ENCODE measurements at places on chromosomes 6 and 20.

DNA sequence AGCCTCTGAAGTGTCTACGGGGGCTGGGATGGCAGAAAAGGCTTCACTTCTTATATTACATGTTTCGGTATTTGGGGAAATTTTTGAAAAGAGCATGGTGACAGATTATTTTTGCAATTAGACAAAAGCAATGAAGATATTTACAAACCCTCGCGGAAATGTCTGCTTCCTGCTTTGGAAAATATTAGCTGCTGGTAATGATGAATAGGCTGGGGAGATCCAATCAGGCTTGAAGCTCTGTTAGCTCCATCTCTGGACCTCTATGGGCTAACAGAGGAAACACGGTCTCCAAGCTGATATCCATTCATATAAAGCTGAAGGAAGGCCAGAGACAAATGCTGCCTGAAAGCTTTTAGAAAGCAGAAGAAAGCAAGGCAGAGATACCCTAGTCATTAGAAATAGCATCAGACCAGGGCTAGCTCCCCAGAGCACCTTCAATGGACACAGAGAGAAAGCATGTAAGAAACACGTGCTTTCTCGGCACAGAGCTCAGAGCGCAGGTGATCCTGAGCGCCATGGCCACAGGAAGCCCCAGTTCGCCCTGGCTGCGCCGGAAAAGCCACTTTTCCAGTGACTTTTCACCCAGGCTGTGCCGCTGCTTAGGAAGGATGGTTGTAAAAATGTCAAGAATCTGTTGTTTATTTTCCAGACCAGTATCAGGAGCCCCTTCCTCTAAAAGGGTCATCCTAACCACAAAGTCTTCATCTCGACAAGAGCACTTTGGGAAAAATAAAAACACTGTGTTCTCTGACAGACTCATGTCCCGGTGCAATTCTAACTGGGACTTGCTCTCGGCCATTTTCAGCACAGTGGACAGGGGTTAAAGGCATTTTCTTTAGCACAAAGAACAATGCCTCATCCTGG is 68.5 kb upstream of the NFATC2 start:
- DNase-seq, result no peak

- DNase-seq, result no peak
These were observed 31.0 kb downstream of the TXNDC5 start for GRCh38 chr6:7879579-7879978.

GRCh38 chr20:58715391-58715800 is 22.8 kb downstream of the NPEPL1 start:
- no peak for DNase-seq

- DNase-seq, result no peak
These were observed 6.0 kb downstream of the MMP24OS start for GRCh38 chr20:35271904-35272303.

DNA sequence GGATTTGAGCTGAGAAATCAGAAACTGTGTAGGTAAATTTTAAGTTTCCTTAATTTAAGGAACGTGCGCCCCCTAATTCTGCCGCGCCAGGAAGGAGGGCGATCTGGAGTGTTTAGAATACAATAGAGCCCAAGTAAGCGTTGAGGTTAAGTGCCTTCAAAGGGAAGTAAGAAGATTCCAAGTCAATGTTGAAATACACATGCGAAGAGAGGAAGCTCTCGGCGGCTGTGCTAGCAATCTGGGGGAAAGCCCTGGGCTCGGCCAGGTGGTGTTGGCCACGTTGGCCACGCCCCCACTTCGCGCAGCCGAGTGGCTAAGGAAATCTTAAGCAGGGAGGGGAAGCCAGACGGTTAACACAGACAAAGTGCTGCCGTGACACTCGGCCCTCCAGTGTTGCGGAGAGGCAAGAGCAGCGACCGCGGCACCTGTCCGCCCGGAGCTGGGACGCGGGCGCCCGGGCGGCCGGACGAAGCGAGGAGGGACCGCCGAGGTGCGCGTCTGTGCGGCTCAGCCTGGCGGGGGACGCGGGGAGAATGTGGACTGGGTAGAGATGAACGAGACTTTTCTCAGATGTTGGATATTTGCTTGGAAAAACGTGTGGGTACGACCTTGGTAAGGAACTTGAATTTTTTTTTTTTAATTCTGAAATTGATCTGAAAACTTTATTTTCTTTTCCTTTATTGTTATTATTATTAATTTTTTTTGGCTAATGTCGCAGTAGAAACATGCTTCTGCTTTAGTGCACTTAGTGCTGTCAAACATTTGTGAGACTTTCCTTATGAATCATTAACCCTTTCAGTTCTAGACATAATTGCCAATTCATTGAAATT is at the start of gene PRDM1:
TSS of gene PRDM1 (plus strand) at position 353 of the 830 bp plus-strand sequence. CDS start at position 571, 218 bp downstream.
- DNase-seq, result peak; percentile 89

- peak; percentile 25 for DNase-seq
These were observed 44.5 kb downstream of the SULF2 start for GRCh38 chr20:47740862-47741184.

Measured in NCI-H1105 (cell line).